Caki2 (cell line): ENCODE measurements at places on chromosomes 5 and 9.

DNA sequence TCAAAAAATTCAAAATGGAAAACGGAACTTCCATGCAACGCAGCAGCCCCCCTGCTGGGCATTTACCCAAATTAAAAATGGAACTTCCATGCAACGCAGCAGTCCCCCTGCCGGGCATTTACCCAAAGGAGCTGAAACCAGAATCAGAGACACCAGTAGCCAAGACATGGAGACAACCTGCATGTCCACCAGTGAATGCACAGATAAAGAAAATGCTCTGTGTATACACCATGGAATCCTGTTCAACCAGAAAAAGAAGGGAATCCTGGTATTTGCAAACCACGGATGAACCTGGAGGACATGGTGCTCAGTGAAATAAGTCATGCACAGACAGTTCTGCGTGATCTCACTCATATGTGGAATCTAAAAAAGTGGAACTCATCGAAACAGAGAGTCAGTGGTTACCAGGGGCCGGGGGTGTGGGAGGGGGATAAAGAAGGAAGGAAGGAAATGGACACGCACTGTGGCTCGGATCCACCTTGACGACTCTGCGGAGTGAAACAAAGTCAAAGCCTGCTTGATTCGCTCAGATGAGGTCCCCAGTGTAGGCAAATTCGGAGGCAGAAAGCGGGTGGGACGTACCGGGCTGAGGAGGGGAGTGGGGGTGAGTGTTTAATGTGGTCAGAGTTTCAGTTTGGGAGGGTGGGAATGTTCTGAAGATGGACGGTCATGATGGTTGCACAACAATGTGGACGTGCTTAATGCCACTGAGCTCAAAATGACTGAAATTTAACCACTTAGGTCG lies 40.2 kb upstream of the EXOC3 start:
- no peak for DNase-seq

DNA sequence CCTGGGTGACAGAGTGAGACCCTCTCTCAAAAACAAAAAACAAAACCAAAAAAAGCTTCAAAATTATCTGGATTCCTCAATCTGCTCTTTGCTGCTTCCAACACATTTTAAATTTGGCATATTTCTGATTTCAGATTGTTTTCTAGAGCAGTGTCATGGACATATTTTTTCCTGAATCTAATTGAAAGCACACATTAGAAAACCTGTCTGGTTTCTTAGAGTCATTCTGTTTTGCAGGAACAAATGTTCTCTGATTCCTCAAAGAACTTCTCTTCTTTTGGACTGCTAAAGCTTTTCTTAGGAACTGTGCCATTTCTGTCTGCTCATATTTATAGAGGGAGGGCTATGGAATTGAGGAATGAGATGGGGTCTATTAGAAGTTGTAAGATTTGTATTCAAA lies 81.6 kb downstream of the RAI14 start:
- DNase-seq: no peak

DNA sequence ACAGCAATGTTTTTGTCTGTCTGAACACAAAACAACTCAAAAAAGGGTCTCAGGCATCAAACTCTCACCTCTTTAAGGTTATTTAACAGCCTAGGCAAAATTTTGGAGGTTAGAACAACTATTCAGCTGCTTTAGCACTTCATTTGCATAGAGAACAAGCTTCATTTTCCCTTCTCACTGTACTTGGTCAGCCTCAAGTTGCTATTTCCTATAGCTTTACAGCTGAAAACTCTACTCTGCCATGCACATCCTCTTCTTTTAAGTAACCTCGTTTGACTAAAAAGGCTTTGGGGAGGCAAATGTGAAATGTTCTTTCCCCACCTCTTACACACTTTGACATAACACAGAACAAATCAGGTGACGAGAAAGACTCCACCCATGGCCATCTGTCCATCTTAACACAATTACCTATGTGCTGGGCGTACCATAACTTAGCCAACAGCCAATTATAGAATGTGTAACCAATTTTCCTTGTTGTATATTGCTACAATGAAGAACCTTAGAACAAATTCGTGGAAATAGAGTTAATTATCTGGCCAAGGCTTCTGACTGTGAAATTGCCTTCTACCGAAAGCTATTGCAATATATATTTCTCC lies 195.7 kb downstream of the DCP2 start:
- no peak for DNase-seq

DNA sequence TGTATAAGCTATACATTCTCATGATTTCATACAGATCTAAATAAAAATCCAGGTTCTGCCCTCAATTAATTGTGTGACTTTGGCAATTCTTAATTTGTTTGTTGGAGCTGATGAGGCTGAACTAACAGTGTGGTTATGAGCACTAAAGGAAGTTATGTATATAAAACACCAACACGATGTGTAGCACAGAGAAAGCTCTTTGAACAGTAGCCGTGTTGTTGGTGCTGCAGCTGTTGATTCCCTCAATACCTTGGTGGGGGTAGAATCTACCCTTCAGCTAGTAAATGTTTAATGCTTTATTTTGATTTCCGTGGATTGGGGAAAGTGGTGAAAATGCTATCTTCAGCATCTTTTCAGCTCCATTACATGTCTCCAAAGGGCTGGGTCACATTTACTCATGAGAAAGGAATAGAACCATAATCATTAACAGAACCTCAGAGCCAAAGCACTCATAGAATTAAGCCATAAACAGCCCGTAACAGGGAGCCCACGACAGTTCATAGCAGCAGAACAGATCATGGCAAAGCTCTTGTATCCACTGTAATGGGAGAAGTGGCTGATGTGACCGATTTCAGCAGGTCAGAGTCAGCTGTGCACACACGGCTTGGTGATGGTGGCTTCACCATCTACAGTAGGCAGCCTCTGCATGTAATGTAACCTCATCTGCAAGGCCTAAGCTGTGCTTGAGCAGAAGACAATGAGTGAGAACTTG lies 332.7 kb downstream of the DIRAS2 start:
- peak; percentile 96 for DNase-seq

DNA sequence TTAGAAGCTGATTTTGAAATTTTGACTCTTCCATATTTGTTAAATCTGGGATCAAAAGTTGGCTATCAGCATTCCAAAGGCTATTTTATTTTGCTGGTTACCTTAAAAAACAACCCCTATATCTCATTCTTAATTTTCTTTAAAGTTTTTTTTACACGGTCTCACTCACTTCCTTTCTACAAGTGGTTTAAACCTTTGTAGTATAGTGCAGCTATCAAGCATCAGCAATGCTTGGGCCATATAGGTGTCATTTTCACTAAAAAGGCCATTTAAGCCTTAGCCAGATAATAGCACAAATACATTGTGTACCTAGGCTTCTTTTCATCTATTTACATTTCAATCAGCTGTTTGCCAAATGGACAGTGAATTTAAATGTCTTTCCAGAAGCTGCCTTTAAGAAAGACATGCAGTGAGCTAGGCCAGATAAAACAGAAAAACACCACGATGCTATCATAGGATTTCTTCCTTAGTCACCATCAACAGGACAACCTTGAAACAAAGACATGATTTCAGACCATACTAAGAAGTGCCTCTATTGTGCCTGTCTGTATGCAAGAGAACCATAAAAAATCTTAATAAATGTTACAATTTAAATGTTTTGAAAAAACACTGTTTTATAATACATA lies 104.2 kb downstream of the RAPGEF6 start:
- no peak for DNase-seq

DNA sequence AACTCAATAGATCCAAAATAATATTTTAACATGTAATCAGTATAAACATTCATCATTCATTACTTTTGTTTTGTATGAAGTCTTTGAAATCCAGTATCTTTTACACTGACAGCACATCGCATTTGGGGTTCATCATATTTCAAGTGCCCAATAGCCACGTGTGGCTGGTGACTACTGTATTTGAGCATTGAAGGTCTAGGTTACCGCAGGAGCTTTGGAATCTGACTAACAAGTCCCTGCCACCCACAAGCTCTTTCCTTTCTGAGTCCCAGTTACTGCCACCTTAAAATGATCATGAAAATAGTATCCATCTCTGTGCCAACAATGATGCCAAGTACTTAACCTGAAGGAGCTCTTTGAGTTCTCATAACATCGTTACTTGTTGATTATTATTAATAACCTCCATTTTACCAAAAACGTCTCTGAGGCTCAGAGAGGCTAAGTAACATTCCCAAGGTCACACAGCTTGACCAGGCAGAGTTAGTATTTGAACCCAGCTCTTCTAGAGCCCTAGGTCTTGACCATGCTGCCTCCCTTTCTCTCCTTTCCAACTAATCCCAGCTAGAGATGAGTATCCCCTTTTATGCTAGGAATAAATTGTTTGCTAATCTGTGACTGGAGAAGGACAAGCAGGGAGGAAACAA lies 24.2 kb downstream of the ARHGEF37 start:
- no peak for DNase-seq

GRCh38 chr9:113509463-113509862 lies 45.9 kb downstream of the RGS3 start:
- DNase-seq: no peak

GRCh38 chr5:124581738-124582560 lies 164.5 kb downstream of the ZNF608 start:
- DNase-seq: no peak

DNA sequence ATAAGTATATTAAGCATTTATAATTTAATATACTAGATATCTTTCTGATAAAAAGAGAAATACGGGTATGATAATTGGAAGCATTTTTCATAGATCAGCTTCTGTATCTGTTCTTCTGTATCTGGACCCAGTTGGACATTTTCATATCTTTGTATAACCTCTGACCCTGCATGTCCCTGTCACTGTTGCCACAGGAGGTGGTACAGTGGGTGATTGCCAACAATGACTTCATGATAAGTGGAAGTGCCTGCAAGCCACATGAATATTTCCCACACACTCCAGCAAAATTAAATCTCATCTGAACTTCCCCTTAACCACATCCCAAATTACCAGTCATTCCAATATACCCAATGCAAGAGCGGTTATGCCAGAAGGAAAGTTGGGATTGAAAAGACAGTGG lies 376.4 kb downstream of the ARRDC3 start:
- no peak for DNase-seq

DNA sequence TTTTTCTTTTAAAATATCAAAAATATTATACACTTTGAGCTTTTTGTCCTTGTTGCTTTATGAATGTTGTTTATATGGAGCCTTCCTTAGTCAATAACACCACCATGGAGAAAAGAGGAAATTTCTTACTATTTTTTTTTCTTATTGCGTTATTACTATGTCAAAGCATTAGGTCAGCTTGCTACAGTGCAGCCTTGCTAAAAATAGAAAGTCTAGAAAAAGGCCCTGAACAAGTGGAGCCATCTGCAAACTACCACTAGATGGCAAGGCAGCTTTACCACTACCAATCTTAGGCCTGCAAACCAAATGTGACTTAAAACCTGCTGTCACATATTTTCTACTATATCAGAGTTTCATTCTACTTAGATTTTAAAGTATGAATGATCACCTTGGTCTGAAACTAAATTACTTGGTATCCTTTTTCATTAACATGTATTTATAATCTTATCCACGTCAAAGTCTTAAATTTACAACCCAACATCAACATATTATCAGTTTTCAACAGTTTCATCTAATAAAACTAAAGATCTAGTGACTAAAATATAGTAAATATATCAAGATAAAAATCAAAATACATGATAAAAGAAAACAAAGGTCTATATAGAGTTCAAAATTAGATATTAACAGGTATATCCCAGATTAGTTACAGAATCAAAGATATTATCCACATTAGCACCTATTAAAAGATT lies 113.1 kb upstream of the ACOT12 start:
- DNase-seq: peak; percentile 57

DNA sequence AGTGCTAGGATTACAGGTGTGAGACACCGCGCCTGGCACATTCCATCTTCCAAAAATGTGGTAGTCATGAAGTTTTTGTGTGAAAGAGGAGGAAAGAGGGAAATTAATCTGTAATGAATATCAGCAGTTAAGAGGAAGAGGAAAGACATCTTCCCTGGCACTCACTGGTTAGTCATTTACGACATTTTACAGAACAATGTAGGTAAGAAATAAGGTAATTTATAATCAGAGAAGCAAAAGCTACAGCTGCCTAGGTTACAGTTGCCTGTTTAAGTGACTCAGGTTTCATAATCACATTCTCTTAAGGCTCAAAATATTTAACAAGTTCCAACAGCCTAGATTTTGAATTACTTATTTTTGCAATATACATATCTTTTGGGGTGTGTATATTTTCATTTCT lies 26.9 kb downstream of the CNOT6 start:
- no peak for DNase-seq

- no peak for DNase-seq
These were observed 64.9 kb upstream of the TJP2 start for GRCh38 chr9:69109152-69109551.

DNA sequence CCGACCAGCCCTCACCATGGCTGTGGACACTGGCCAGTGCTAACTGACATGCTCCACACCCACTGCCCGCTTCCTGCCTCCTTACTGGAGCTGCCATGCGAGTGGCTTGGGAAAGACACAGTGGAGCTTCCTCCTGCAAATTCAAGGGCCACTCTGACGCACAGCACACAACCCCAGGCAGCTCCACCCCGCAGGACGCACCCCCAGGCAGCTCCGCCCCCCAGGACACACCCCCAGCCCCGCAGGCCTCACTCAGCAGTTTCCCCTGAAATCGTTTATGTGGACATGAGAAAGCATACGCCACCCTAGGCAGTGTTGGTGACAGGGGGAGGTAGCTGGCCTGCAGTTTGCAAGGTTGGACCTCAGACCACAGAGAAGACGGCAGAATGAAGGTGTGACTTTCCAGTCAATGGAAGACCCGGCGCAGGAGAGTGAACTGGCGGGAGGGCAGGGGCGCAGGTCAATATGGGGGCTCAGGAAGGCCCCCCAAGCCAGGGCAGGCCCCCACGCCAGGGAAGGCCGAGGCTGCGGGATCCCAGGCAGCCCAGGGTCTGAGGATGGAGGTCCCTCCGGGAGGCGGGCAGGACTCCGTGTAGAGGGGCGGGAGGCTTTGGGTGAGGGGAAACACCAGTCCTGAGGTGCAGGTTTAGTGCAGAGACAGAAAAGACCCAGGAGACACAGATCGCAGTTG lies 21.6 kb downstream of the LPCAT1 start:
- DNase-seq: no peak

GRCh38 chr5:113274836-113275414 lies 159.9 kb downstream of the TSSK1B start:
- no peak for DNase-seq

DNA sequence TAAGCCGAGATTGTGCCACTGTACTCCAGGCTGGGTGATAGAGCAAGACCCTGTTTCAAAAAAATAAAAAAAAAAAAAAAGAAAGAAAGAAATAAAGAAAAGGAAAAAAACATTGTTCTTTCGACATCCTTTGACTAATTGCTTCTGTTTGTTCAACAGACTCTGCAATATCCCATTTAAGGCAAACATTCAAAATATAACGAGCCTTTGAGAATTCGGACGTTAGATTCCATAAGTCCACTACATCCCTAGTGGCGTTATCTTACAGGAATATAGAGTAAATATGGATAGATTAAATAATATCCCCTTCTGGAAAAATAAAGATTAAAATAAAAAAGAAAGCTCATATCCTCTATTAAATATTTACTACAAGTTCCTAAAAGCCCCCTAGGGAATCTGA lies 27.0 kb upstream of the HOMER1 start:
- no peak for DNase-seq

- DNase-seq: no peak
These were observed 1099.7 kb downstream of the DTWD2 start for GRCh38 chr5:117888688-117889087.
